Posterior cingulate gyrus (tissue), 11 donors: ENCODE measurements at places on chromosomes 7 and 10.
A peak's percentile ranks its signal among the peaks of the same experiment; 100 is the strongest.

DNA sequence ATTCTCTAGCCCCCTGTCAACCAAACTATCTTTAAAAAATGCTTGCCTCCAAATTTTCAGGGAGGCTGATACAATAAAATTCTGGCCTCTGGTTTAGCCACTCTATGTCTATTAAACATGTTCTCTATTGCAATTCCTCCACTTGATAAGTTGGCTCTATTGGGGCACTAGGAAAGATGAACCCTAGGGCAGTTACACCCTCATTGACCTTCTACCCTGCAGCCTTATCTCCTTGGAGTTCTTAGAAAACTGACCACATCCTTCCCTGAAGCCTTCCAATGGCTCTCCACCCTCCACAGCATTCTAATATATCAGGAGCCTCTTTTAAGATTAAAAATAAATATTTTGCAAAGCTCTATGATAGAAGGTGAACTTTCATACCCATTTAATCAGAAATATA is 30.6 kb downstream of the SVOPL start:
- DNase-seq: no peak

- no peak for DNase-seq
Observed at GRCh38 chr7:28106321-28106829, 74.2 kb downstream of the JAZF1 start.

DNA sequence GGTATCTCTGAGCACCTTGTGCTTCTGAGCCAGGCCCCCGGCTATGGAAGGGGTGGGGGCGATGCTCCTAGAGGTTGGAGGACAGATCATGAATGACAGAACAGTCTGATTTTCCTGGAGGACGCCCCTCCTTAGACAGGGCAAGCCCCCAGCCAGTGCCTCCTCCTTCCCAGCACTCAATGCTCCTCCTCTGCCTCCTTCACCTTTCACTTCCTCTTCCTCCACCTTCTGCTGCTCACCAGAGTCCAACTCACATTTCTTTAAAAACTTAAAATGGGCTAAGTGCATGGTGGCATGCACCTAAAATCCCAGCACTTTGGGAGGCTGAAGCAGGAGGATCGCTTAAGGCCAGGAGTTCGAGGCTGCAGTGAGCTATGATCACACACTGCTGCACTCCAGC is 71.1 kb upstream of the CUX1 start:
- DNase-seq: no peak

- DNase-seq: no peak
Observed at GRCh38 chr10:122093076-122093475, 104.1 kb downstream of the TACC2 start.

DNA sequence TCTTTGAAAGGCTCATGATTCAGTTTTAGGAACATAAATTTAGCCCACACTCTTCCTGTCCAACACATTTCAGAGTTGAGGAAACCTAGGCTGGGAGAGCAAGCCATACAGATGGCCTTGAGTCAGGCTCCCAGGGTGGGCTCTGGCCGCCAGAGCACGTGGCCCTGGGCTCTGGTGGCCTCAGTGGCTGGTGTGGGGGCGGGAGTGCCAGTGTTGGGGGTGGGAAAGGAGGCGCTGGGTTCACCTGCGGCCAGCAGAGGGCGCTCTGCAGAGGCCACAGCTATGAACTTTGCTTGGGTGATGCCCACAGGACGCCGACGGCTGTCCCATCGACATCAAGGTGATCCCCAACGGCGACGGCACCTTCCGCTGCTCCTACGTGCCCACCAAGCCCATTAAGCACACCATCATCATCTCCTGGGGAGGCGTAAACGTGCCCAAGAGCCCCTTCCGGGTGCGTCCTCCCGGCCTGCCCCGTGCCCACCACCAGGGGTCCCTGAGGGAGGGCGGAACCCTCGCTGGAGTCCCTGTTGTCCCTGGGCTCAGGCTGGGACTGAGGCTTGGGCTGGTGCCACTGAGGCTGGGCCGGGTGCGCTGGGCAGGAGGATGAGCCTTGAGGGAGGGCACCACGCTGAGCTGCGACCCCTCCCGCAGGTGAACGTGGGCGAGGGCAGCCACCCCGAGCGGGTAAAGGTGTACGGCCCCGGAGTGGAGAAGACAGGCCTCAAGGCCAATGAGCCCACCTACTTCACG is 11.9 kb downstream of the FLNC start:
- DNase-seq: peak; percentile 11

- no peak for DNase-seq
Observed at GRCh38 chr7:92636018-92636560, 45.9 kb upstream of the FAM133B start.

- no peak for DNase-seq
Observed at GRCh38 chr10:114682532-114682931, 24.5 kb upstream of the ABLIM1 start.

GRCh38 chr7:142581341-142581740 is 167.9 kb upstream of the PRSS1 start:
- no peak for DNase-seq
